Chondrocyte (in vitro differentiated cells): ENCODE measurements at places on chromosomes 1 and 21. TPM values are rescaled to one million over a fixed set of nuclear protein-coding genes. Genes with fewer than 3 reads are reported as not detected.
A peak's percentile ranks its signal among the peaks of the same experiment; 100 is the strongest.

- no peaks in the 10 kb centered on the region for H3K36me3 ChIP-seq
- no peaks in the 10 kb centered on the region for H3K27me3 ChIP-seq
- H3K4me1 ChIP-seq: peaks cover 35% of the 10 kb centered on the region
- H3K4me3 ChIP-seq: no peak overlapping the region
- H3K27ac ChIP-seq: no peak overlapping the region
Observed at GRCh38 chr1:185348296-185348695, 31.3 kb upstream of the IVNS1ABP start.

- no peak overlapping the region for H3K4me3 ChIP-seq
- no peaks in the 10 kb centered on the region for H3K36me3 ChIP-seq
- H3K27ac ChIP-seq: no peak overlapping the region
- H3K4me1 ChIP-seq: peaks cover 42% of the 10 kb centered on the region
- no peaks in the 10 kb centered on the region for H3K27me3 ChIP-seq
- DNase-seq: no peak
Observed at GRCh38 chr1:66350001-66350547, 183.9 kb upstream of the SGIP1 start.

DNA sequence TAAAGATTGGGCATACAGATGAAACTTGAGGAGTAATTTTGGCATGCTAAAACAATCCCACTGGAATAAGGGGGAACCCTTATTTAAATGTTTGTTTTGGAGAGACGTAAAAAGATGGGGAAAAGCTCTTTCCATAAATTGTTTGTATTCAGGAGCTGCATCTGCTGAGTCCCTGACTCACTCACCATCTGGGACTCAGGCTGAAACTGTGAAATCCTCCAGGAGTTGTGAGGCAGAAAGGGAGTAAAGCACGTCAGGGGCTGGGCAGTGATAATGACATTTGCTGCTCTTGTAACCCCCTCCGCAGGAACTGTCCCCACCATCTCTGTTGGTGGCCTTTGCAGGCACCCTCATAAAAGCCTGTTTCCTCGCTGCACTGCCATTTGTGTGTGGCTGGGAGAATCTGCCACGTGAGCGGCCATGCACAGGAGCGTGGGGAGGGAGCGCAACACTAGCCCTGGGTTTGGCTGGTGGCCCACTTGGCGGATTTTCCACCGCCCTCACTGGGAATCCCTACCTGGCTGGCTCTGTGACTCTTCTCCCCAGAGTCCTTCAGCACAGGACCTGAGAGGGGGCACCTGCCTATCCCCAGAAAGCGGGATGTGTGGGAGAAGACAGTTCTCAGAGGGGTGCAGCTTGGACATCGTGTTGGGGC is 45.3 kb downstream of the ZSCAN20 start:
- no peaks in the 10 kb centered on the region for H3K36me3 ChIP-seq
- DNase-seq: no peak
- H3K4me3 ChIP-seq: no peak overlapping the region

DNA sequence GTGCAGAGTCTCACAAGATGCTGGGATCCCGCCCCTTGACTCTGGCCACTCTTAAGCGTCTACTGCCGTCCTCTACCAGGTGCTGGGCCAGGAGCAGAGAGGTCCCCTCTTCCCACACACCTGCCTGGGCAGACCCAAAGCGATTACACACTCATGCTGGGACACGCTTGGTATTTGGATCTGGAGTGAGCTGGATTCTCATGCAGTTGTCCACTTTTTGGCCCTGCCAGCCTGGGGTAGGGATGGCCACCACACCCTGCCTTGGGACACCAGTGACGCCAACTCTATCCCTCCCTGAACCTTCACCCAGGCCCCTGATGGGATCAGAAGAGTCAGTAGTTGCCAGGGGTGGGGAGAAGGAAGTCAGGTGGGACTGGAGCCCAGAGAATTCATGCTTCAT is 28.6 kb downstream of the ITPKB start:
- peaks cover 3% of the 10 kb centered on the region for H3K36me3 ChIP-seq
- H3K4me1 ChIP-seq: peaks cover 19% of the 10 kb centered on the region
- H3K27ac ChIP-seq: no peak overlapping the region

- H3K4me1 ChIP-seq: peaks cover 26% of the 10 kb centered on the region
- peaks cover 1% of the 10 kb centered on the region for H3K36me3 ChIP-seq
Observed at GRCh38 chr21:45574081-45574501, 31.9 kb upstream of the SLC19A1 start.

GRCh38 chr21:36250423-36251075 is 69.4 kb upstream of the MORC3 start:
- H3K36me3 ChIP-seq: peaks cover 20% of the 10 kb centered on the region
- H3K27me3 ChIP-seq: no peaks in the 10 kb centered on the region
- H3K27ac ChIP-seq: no peak overlapping the region
- no peak overlapping the region for H3K4me3 ChIP-seq
- H3K4me1 ChIP-seq: peaks cover 22% of the 10 kb centered on the region

GRCh38 chr1:86235852-86236251 is 79.3 kb upstream of the COL24A1 start:
- peaks cover 19% of the 10 kb centered on the region for H3K27me3 ChIP-seq
- H3K4me3 ChIP-seq: no peak overlapping the region
- no peak for DNase-seq

DNA sequence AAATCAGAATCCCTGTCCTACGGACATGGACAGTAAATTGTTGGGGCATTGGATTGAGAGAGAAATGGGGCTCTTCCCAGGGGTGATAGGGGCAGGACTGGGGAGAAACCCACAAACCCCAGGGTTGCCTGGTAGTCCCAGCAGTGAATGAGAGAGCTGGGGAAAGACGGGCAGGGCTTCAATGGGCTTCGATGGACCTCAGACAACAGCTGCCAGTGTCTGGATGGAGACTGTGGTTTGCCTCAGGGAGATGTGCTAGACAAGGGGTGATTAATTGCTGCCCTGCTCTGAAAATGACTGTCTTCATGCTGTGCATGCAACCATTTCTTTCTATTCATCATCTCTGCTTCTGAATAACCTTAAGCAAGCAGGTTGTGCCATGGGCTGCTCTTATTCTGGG is 7.4 kb downstream of the GPR25 start:
- no peak overlapping the region for H3K4me3 ChIP-seq
- DNase-seq: no peak
- H3K27ac ChIP-seq: no peak overlapping the region
- no peaks in the 10 kb centered on the region for H3K4me1 ChIP-seq

DNA sequence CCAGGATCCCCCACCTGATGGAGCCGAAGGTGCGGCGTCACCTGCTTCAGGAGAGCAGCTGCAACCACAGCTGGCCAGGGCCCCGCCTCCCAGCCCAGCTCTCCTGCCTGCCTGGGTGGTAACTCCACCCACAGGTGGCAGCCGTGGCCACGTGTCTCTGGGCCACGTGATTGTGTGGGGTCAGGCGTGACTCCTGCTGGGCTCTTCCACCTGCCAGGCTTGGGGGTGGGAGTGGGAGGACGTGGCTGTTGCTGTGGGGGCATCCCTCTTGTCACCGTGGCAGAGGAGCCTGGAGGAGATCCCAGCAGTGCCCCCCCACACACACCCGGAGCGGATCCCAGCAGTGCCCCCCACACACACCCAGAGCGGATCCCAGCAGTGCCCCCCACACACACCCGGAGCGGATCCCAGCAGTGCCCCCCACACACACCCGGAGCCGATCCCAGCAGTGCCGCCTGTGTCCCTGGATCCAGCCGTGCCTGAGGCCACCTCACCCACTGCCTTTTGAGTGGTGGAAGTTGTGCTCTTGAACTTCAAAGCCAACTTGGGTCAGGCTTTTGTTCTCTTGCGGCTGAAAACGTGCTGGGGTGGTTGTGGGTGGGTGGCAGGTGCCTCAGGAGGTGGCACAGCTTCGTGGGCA is 32.2 kb downstream of the POFUT2 start:
- H3K4me1 ChIP-seq: peaks cover 8% of the 10 kb centered on the region
- H3K4me3 ChIP-seq: no peak overlapping the region
- H3K27me3 ChIP-seq: peaks cover 4% of the 10 kb centered on the region
- no peak overlapping the region for H3K27ac ChIP-seq

- H3K4me1 ChIP-seq: no peaks in the 10 kb centered on the region
- H3K27me3 ChIP-seq: no peaks in the 10 kb centered on the region
- no peak for DNase-seq
Observed at GRCh38 chr1:180425952-180426351, 76.4 kb downstream of the ACBD6 start.

- H3K27ac ChIP-seq: peak overlapping the region; percentile 82
- peaks cover 83% of the 10 kb centered on the region for H3K4me1 ChIP-seq
- H3K27me3 ChIP-seq: no peaks in the 10 kb centered on the region
Observed at GRCh38 chr1:2242814-2243725, 15.0 kb downstream of the SKI start.

DNA sequence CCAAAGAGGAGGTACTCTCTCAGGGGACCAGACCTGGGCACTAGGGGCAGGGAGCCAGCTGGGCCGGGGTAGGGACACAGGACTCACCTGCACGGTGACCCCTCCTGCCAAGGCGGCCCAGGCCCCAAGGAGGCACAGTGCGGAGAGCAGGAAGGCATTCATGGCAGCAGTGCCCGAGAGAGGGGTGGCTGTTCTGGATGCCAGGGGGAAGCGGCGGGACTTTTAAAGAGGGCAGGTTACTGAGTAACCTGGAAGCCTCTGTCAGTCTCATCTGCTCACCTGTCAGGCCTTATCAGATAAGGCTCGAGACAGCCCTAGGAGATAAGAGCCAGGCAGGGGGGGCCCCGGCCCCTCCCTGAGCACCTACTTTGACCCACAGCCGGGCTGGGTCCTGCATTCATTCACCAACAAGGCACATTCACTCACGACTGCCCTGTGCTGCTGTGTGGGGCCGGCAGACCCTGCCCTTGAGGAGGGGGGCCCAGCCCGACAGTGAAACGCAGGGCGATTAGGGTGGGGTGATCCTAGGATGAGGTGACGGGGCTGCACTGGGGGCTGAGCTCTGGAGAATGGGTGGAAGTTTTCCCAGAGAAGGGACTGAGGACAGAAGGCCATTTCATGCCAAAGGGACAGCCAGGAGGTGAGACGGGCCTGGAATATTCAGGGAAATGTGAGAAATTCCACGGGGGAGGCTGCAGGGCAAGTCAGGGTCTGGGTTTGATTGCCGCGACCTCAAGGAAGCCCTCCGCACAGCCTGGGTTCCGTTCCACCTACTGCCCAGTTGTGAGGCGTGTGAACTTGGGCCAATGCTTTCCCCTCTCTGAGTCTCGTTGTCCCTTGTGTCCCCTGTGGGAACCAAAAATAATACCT is at the start of gene GUCA2A:
TSS of gene GUCA2A (minus strand) at position 195 of the 870 bp plus-strand sequence. CDS start at position 162, 33 bp downstream.
- DNase-seq: no peak
- peaks cover 5% of the 10 kb centered on the region for H3K27me3 ChIP-seq

- H3K27ac ChIP-seq: no peak overlapping the region
- peaks cover 3% of the 10 kb centered on the region for H3K36me3 ChIP-seq
- no peaks in the 10 kb centered on the region for H3K4me1 ChIP-seq
- no peak overlapping the region for H3K4me3 ChIP-seq
- no peak for DNase-seq
Observed at GRCh38 chr1:59595774-59596173, 219.0 kb upstream of the HOOK1 start.

DNA sequence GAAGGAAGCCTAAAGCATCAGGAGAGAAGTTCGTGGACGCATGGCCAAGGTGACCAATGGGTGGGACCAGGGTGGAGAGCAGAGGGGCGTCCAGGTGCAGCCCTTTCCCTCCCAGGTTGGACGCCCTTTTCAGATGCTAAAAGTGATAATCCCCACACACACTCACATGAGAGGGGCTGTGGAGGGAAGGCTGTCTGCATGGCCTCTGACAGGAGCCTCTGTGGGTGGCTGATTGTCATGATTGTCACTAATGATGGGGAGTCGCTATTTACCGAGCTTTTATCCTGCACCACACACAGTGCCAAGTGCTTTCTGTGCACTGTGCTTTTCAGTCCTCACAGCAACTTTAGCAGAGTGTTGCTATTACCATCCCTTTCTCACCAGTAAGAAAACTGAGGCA is 27.1 kb upstream of the C1QA start:
- H3K27ac ChIP-seq: no peak overlapping the region
- DNase-seq: no peak
- H3K36me3 ChIP-seq: no peaks in the 10 kb centered on the region
- no peaks in the 10 kb centered on the region for H3K4me1 ChIP-seq
- no peak overlapping the region for H3K4me3 ChIP-seq

DNA sequence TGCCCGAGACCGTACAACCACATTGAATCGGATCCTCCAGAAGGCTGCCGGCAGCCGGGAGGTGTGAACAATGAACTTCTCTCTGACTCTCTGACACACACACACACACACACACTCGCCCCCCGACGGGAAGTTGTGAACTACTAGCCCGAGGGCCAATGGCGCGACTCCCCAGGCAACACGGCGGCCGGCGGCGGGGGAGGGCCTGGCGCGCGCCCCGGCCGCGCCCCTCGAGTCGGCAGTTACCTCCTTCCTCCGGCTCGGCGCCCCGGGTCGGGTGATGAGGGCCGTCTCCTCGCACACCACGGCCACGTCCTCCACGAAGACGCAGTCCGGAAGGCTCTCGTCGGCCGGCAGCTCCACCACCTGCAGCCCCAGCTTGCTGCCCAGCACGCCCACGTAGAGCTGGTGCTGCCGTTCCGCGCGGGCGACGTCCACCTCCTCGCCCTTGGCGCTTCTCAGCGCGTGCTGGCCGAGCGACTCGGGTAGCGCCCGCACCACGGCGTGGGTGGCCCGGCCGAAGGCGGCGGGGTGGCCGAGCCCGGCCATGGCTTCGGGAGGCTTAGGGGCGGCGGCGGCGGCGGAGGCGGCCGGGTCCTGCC is 361 bp downstream of the DDAH1 start:
- H3K27ac ChIP-seq: peak overlapping the region; percentile 91
- no peaks in the 10 kb centered on the region for H3K27me3 ChIP-seq
- H3K4me1 ChIP-seq: peaks cover 69% of the 10 kb centered on the region

- H3K4me3 ChIP-seq: no peak overlapping the region
- DNase-seq: no peak
- peaks cover 20% of the 10 kb centered on the region for H3K27me3 ChIP-seq
- peaks cover 4% of the 10 kb centered on the region for H3K36me3 ChIP-seq
- H3K4me1 ChIP-seq: no peaks in the 10 kb centered on the region
Observed at GRCh38 chr1:99801584-99801983, 35.1 kb upstream of the FRRS1 start.

DNA sequence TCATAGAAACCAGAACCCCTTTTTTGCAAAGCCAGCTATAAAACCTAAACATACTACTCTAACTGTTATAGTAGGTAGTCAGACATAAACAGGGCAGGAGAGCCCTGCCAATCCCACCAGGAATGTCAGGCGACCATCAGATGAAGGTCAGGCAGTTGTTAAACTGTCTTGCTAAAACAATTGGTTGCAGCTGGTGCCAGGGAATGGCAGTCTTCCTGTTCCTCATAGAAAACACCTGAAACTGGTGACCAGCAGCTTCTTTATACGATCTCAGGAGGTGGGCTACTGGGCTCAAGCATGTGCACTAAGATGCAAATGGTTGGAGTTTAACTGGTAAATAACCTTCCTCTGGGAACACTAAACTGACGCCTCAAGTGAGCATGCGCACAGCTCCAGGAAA is 224.1 kb downstream of the COL11A1 start:
- H3K4me1 ChIP-seq: peaks cover 32% of the 10 kb centered on the region
- DNase-seq: no peak
- peaks cover 43% of the 10 kb centered on the region for H3K36me3 ChIP-seq
- H3K27ac ChIP-seq: peak overlapping the region; percentile 58
- no peaks in the 10 kb centered on the region for H3K27me3 ChIP-seq

GRCh38 chr1:220239966-220240365 is 32.3 kb downstream of the RAB3GAP2 start:
- H3K4me1 ChIP-seq: peaks cover 43% of the 10 kb centered on the region
- DNase-seq: no peak
- H3K36me3 ChIP-seq: peaks cover 1% of the 10 kb centered on the region
- no peaks in the 10 kb centered on the region for H3K27me3 ChIP-seq
- peak overlapping the region; percentile 74 for H3K27ac ChIP-seq

CFAP107 gene
- total RNA-seq: not detected in 3 replicates

OLFM3 gene
- not detected in 3 replicates for total RNA-seq

KIF21B gene
- 1.1 to 2.6 TPM (median 2.6 TPM) in 3 replicates for total RNA-seq

HORMAD1 gene
- not detected in 3 replicates for total RNA-seq

ATP1A4 gene
- total RNA-seq: not detected in 3 replicates

ITGB2 gene
- 0.15 to 1.4 TPM (median 0.87 TPM) in 3 replicates for total RNA-seq

TAF5L gene
- 16.4 to 22.1 TPM (median 18.8 TPM) in 3 replicates for total RNA-seq

HP1BP3 gene
- total RNA-seq: 182 to 225 TPM (median 182 TPM) in 3 replicates

FNBP1L gene
- total RNA-seq: 46.8 to 48.3 TPM (median 47.3 TPM) in 3 replicates

GBP7 gene
- total RNA-seq: not detected in 3 replicates

LCE1B gene
- not detected in 3 replicates for total RNA-seq

SKI gene
- total RNA-seq: 112 to 135 TPM (median 116 TPM) in 3 replicates

PDZK1 gene
- total RNA-seq: 0.38 to 1.1 TPM (median 0.50 TPM) in 3 replicates
